CD4-positive, alpha-beta T cell treated with Interferon gamma for 1 hour (primary cell): ENCODE measurements at places on chromosomes 4 and X.
A peak's percentile ranks its signal among the peaks of the same experiment; 100 is the strongest.

DNA sequence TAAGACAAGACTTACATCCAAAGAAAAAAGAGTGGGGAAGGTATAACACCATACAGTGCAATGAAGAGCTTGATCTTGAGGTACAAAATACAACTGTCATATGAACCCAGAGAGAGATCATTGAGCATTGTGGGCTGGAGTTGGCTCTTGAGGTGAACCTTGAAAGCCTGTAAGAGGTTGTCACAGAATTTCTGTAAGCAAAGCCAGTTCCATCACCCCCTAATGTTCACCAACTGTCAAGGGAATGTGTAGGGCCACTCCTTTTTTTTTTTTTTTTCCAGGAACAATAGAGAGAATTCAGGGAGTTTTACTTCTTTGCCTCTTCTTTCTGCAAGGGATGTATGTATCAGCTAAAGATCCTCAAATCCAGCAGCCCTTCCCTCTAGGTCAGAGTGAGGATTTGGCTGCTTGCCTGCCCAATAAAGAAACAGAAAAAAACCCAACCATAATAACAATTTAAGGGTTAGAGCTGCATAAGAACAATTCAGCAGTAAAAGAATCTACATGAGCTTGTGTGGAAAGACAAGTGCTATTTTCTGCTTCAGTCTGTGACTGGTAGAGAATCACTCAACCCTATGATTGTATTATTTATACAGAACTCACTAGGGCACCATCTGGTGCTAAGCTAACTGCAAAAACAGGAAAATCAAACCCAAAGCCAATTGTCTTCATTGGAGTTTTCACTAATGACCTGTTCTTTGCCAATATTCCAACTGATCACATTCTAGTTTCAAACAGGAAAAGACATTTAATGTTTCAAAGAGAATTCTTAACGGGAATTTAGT lies 217.5 kb upstream of the TEX13C start:
- DNase-seq, result no peak

- DNase-seq, result peak; percentile 3
Observed at GRCh38 chrX:100895365-100896075, 21.4 kb upstream of the NOX1 start.

DNA sequence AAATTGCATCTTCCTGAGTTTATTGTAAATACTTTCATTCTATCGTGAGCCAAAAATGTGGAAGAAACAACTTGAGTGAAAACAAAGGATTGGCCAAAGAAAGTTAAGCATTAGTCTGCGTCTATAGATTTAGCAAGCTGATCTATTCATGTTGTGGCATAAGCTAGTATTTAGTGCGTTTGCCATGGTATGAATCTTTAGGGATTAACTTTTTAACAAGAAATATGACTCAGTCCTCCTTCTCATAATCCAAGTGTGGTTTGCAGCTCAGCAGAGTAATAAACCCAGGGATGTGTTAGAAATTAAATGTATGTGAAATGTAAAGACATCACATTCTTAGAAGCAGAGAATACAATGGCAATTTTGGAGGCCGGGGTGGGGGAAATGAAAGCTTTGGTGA lies 1110.9 kb downstream of the NLGN4X start:
- no peak for DNase-seq

DNA sequence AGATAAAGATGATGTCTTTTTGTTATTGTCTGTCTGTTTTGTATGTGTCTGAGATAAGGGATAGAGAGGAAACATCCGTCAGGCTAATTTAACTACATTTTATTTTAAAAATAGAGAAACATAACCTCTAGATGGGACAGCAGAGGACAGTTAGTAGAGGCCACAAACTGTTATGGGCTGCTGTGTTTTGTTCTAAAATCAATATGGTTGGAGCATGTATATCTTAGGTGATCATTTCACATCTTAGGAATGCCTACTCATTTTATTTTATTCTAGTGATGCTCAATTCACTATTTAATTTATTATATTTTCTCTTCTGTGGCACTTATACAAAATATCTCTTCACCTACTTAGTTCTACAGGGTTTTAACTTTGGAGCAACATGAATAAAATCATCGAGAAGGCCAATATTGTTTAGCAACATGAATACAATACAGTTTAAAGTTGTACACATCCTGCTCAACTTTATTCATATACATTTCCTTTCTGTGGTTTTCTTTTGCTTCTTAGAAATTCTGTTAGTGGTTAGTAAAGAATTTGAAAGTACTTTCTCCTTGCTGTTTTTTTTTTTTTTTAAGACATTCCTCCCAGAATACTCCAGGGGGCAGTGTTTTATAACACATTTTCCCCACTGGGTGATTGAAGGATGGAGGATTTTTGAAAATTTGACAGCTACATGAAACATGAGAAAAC lies 392.9 kb downstream of the UNC5C start:
- DNase-seq, result no peak

DNA sequence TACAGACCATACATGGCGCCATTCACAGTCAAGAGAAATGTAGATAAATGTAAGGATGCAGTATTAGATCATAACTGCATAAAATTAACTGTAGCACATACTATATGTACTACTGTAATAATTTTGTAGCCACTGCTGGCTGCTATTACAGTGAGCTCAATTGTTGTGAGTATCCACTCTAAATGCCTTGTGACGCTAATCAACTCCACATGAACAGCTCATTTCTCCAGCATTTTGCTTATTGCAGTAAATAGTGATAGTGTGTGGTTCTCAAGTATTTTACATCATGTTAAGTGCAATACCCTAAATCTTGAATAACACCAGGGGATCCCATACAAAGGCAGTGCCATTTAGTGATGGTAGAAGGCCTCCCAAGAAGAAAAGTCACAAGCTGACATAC lies 21.2 kb downstream of the FGFBP1 start:
- no peak for DNase-seq

DNA sequence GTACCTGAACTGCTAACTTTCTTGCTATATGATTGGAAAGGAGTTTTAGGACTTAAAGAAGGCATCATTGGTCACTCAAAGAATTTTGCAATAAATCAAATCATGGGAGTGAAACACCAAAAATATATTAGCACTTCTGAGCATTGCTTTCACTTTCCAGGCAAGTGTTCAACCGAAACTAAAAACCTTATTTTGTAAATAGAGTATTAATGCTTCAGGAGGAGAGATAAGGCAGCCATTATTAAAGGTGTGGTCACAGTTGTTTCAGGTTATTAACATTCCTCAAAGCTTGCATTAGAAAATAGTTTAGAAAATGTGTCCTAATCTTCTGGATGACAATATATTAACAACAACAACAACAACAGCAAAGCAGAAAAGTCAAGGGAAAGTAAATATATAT lies 92.3 kb upstream of the TLL1 start:
- DNase-seq, result no peak

- DNase-seq, result no peak
Observed at GRCh38 chrX:46386511-46386910, 158.7 kb downstream of the ZNF674 start.

- peak; percentile 18 for DNase-seq
Observed at GRCh38 chr4:37762294-37762990, 64.0 kb upstream of the PGM2 start.

GRCh38 chrX:154412468-154412867 lies 1.1 kb downstream of the TAFAZZIN start:
- DNase-seq, result peak; percentile 54

- no peak for DNase-seq
Observed at GRCh38 chr4:41448934-41449333, 89.0 kb upstream of the LIMCH1 start.

DNA sequence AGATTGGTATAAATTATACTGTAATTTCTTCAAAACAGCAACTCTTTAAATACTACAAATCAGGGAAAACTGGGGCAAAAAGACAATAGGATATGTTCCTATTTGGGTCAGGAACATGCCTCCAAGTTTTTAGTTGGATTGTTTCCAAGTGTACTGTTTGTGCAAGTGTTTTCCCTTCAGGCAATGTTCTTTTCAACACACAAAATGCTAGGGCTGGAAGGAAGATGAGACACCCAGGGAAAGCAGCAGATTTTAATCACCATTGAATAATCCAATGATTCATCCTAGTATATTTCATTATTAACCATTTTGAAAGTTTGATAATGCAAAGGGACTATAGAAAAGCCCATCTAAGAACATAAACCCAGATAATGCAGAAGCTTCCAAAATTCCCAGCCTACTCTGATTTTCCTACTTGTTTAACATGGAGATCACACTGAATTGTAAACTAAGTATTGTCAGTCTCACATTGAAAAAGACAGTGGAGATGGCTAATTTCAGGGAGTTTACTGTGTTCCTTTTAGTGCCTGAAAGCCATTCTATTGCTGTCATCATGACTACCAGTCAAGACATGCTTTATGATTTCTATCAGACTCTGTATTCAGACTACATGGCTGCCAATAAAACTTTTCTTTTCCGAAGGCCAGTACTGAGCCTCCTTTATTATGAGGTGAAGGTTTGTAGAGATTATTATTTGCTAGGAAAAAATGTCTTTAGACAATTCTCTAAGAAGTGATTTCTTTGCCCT lies 38.6 kb downstream of the COL4A6 start:
- no peak for DNase-seq

DNA sequence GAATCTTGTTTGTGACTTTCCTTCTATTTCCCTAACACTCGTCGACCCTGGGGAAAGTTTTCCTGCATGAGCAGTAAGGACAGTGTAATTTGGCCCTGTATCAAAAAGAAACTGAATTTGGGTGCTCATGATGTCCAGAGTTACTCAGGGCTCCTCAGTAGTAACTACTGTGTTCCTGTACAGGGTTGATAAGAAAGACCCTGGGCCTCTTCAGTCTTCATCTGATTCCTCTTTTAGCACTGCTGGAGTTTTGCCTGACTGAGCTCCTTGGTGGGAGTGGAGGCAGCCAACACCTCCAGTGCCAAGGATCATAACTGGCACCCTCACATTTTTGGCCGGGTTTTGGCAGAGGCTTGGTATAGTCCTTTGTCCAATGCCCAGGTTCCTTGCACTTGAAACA lies 7.1 kb upstream of the AREG start:
- DNase-seq, result no peak

DNA sequence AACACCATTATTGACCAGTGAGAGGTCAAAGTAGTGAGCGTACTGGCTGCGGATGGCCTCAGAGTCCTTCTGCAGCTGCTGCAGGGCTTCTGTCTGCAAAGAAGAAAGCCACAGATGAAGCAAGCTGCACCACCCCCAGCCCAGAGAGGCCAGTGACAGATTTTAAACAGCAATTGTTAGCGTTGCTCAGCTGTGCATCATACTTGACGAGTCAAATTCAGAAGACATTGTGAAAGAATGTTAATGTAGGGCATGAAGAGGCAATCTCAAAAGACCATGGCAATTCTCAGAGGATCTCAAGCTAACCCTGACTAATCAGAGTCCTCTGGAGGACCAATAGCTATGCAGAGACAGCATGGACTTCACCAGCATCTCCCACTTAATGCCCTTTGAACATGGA lies 16.6 kb downstream of the DKC1 start:
- no peak for DNase-seq

- no peak for DNase-seq
Observed at GRCh38 chr4:136864604-136865185, 667.6 kb downstream of the PCDH18 start.

DNA sequence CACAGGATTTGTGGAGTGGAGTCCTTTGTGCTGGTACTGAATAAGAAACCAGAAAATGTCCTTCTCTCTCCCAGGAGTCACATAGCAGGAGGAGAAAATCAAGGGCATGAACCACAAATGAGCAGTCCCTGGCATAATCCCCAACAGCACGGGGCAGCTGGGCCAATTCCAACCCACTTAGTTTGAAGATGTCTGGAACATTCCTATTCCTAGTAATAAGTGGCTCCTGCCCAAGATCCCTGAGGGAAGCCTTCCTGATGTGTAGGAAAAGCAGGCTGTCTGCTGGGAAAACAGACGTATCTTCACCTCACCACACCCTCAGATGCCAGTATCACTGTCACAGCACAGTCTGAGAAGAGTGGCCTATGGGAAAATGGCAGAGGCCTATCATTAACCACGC lies 182.8 kb upstream of the MAP3K15 start:
- no peak for DNase-seq

DNA sequence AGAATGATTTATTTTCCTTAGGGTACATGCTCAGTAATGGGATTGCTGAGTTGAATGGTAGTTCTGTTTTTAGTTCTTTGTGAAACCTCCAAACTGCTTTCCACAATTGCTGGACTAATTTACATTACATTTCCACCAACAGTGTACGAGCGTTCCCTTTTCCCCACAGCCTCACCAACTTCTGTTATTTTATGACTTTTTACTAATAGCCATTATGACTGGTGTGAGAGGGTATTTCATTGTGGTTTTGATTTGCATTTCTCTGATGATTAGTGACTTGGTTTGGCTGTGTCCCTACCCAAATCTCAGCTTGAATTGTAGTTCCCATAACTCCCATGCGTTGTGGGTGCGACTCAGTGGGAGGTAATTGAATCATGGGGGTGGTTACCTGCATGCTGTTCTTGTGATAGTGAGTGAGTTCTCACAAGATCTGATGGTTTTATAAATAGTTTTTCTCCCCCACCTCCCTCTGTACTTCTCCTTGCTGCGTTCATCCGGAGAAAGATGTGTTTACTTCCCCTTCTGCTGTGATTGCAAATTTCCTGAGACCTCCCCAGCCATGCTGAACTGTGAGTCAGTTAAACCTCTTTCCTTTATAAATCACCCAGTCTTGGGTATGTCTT lies 95.1 kb downstream of the GBA3 start:
- DNase-seq, result no peak

DNA sequence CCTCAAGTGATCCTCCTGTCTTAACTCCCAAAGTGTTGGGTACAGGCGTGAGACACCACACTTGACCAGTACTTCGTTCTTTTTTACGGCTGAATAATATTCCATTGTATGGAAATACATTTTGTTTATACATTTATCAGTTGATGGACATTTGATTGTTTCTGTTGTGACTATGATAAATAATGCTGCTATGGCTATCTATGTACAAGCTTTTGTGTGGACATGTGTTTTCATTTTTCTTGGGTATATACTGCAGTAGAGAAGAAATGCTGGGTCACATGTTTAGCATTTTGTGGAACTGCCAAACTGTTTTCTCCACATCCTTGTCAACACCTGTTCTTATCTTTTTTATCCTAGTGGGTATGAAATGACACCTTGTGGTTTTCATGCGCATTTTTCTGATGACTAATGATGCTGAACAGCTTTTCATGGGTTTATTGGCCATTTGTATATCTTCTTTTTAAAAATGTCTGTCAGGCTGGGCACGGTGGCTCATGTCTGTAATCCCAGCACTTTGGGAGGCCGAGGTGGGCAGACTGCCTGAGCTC lies 37.3 kb downstream of the SAT1 start:
- DNase-seq, result no peak

GRCh38 chrX:37998586-37999262 lies 7.6 kb upstream of the SYTL5 start:
- DNase-seq, result no peak

- DNase-seq, result peak; percentile 87
Observed at GRCh38 chr4:99816545-99817308, at the start of gene DAPP1. Gene DAPP1, plus strand, starts transcription at chr4:99816827. Its CDS starts 87 bp downstream, at chr4:99816914.

DNA sequence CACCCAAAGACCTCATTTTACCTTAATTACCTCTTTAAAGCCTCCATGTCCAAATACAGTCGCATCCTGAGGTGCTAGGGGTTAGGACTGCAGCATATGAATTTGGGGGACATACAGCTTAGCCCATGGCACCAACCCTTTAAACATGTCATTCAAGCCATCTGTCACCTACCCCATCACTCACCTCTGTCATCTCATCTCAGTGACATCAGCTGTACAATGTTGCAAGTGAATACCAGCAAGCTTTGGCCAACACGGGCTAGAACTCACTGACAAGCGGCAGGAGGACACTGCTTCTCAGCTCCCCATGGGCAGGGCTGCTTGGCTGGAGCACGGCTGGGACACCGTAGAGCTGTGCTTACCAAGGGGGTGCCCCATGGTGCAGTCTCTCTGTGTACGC lies 107.5 kb downstream of the STK32B start:
- DNase-seq, result no peak
